ENCODE measurements at places on chromosomes 11 and 22.

- DNase-seq: no peak
These were observed 9.0 kb upstream of the PLAAT2 start for GRCh38 chr11:63572026-63572688.

GRCh38 chr11:86728562-86728961, 56.1 kb upstream of the ME3 start:
- no peak for DNase-seq

DNA sequence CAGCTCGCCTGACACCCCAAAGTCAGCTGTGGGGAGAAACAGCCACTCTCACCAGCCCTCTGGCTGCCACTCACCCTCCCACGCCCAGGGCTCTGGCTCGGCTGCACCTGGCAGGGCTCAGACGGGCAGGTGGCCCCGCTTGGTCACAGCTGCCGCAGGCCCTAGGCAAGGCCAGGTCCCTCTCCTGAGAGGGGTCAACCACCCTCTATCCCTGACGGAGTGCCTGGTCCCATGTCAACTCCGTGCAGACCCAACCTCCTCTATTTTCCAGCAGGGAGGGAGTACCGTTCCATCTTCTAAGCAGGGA, 1.9 kb downstream of the MAP4K2 start:
- no peak for DNase-seq

GRCh38 chr11:32792948-32793475, 1.4 kb downstream of the CCDC73 start:
- DNase-seq: no peak

- DNase-seq: no peak
These were observed 688 bp downstream of the PTS start for GRCh38 chr11:112226831-112227401.

DNA sequence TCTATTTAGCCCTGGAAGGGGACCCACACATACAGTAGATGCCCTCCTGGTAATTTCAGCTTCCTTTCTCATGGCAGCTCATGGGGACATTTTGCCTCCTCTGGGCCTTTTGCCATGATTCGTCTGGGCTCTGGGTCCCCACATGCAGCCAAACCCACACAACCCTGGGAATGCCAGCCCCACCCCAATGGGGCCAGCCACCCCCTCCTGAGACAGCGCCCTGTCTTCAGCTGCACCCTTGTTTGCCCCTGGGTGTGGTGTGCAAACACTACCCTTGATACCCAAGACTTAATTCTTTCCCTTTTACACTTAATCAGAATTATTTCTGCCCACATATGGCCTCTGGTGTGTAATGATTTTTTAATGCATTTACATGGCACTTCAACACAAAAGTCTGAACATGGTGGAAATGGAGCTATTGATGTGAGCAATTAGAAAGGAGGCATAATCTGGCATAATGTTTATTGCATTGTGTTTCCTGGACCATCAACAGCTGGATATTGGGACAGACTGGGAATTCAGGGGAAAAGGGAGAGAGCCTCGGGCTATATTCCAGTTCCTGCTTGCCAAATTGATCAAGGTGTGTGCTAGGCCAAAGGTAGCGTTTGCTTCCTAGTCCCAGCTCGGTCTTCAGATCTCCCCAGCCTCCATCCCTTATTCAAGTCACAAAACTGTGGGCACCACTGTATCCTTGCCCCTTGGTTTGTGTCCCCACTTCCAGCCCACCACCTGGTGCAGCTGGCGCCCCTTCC, 85.0 kb upstream of the ANO1 start:
- no peak for DNase-seq

GRCh38 chr22:49934160-49934890, 15.9 kb downstream of the CRELD2 start:
- no peak for DNase-seq

- no peak for DNase-seq
These were observed 35.9 kb downstream of the TCIRG1 start for GRCh38 chr11:68074584-68075352.

DNA sequence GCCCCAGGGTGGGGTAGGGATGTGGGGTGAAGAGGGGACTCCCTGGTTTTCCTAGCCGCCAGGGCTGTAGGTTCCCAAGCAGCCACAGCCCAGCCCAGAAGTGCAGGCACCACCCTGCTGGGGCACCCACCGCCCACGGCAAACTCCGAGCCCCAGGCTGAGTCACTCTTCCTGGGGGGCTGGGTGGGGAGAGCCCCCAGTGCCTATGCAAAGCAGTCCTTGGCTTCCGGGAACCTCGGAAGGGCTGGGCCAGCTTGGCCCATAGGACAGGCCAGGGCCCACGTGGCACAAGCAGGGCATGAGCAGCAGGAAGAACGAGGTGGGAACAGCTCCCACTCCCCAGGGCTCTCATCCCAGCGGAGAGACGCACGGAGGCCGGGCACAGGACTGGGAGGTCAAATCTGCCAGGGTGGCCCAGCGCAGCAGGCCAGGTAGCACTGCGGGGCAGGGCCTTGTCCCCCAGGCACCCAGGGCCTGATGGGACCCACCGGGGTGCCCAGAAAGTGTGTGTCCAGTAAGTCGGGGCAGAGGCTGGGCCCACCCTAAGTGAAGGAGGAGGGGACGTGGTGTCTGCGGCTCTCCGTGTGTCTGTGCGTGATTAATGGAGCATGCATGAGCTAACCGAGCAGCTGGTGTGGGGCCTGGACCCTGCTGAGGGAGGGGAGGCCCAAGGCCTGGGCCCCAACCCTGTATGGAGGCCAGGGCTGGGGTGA, 4.6 kb upstream of the IL17REL start:
- DNase-seq: no peak

DNA sequence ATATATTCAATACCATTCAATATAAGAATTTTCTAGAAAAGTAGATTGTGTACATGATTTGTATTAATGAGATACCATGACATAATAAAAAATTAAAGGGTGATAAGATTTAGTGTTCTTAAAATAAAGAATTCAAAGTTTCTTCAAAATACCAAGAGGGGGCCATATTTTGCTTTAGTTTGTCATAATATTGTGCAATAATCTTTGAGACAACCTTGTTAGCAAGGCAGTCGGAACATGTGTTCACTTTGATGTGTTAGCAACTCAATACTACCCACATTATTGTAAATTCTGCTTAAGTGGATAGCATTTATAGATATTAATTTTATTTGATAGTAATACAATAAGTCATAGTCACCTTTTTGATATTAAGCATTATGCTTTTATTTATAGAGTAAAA, 241.3 kb upstream of the PDGFD start:
- DNase-seq: no peak

DNA sequence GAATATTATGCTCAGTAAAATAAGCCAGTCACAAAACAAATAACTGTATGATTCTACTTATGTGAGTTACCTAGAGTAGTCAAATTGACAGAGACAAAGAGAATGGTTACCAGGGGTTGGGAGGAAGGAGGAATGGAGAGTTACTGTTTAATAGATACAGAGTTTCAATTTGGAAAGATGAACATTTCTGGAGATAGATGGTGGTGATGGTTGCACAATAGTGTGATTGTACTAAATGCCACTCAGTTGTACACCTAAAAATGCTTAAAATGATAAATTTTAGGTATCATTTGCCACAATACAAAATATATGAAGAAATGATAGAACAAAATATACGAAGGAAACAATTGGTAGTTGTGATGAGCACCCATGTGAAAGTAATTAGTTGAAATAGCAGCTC, 43.4 kb downstream of the PDHX start:
- DNase-seq: no peak

GRCh38 chr11:74871037-74871436, 77.9 kb downstream of the XRRA1 start:
- DNase-seq: no peak

DNA sequence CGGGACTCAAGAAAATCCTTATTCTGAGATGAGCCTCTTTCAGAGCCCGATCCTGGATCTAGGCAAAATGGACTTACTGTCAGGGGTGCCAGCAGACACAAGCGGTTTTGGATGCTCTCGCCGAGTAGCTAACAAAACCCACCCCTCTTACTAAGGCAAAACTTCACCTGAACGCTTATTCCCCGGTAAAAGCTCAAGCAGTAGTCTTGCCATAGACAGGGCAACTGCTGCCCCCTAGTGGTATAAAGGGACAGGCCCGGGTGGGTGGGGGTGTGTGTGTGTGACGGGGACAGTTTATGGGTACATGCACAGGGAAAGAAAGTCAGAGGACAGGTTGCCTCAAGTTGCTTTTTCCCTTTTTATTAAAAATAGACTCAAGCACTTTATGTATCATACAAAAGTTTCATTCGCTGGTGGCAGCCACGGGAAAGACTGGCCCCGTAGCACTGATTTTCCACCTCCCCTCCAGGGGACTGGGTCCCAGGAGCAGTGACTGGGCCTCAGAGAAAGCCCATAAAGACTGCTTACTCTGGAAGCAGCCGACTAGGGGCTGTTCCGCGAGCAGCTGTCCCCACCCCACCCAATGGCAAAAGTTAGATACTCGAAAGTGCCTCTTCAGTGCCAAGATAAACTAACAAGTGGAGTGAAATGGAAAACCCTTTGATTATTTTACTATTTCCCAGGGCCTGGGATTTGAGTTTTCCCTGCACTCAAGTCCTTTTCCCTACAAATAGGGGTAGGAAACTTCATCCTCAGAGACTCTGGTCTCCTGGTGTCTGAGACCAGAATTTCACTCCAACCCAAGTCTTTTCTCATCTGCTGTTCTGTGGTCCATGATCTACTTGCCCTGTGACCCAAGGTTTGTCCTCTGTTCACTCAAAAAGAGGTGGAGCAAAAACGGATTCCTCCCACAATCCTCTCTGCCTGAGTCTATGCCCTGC, 4.7 kb downstream of the YPEL4 start:
- no peak for DNase-seq

DNA sequence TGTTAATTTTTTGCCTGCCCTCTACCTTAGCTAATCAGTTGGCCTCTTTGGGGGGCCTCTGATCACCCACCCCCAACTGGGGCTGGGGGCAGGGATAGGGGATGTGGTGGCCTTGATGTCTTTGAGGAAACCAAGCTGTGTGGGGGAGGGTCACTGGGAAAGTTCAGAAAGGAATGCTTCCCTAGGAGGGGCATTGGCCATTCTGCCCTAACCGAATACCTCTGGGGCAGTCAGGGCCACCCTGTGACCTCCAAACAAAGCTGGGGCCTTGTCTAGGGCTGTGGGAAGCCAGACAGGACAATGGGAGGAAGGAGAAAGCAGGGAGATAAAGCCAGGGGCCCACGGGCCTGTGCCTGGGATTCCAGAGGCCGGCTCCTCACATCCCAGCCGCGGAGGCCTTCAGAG, 97.5 kb downstream of the TSPAN18 start:
- no peak for DNase-seq

- no peak for DNase-seq
These were observed 2.0 kb downstream of the PRCP start for GRCh38 chr11:82898241-82898640.

- no peak for DNase-seq
These were observed 74.1 kb upstream of the CHRM4 start for GRCh38 chr11:46465683-46466082.

GRCh38 chr11:115173136-115173535, 331.1 kb downstream of the CADM1 start:
- no peak for DNase-seq

DNA sequence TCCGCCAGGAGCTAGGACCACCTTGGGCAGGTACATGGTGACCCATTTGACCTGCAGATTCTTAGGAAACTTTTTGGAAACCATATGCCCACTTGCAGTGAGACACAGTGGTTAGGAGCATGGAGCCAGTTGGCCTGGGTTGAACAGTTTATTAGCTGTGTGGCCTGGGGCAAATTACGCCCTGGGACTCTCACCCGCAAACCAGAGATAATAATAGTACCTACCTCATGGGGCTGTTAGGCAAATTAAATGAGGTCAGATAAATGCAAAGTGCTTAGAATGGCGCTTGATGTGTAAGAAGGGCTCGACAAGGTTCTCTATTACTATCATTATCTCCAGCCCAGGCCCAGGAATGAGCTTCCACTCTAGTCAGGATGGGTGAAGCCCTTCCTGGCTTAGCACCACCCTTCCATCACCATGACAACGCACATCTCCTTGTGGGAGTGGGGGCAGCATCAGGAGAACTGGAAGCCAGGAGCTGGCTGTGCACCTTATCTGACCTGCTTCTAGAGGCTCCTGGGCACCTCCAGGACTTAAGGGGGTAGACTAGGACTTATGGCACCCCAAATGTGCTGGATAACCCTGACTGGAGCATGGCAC, 5.1 kb downstream of the SYT12 start:
- no peak for DNase-seq

All from AG09319 (cell line).